Myocyte (in vitro differentiated cells): ENCODE measurements at places on chromosomes 11 and 22.
A peak's percentile ranks its signal among the peaks of the same experiment; 100 is the strongest.

GRCh38 chr22:45632791-45633515 is 38.7 kb upstream of the ATXN10 start:
- DNase-seq = no peak

DNA sequence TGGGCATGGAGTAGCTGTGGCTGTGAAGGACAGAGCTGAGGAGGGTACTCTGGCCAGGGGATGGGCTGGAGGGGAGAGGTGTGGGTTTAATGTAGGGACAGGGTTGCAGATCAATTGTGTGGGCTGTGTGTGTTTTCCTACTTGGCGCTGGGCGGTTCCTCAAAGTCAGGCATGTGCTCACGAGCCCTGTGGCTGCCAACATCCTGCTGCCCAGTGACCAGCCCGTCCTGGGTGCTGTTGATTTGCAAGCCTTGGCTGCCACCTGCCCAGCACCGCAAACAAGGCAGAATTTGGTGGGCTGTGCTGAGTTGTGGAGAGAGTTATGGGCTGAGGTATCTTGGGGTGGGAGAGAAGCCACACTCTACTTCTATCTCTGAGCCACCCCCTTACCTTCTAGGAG is 69.2 kb downstream of the SCN3B start:
- peak; percentile 54 for DNase-seq

DNA sequence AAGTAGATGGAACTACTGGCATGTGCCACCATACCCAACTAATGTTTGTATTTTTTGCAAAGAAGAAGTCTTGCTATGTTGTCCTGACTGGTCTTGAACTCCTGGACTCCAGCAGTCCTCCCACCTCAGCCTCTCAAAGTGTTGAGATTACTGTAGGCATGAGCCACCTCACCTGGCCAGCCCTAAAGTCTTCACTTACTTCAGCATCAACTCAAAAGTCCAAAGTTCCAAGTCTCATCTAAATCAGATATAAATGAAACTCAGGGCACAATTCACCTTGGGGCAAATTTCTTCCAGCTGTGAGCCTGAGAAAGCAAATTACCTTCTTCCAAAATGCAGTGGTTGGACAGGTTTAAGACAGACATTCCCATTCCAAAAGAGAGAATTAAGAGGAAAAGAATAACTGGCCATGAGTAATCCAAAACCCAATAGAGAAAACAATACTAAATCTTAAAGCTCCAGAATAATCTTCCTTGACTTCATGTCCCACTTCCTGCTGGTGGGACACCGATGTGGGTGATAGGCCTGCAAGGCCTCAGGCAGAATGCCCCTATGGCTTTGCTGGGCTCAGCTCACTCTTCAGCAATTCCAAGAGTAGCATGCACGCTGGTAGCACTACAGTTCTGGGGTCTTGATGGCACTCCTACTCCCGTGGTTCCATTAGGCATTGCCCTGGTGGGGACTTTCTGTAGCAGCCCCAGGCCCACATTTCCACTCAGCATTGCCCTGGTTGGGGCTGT is 50.3 kb downstream of the TUG1 start:
- no peak for DNase-seq

- DNase-seq = no peak
Observed at GRCh38 chr11:17400048-17400775, 11.8 kb upstream of the KCNJ11 start.

- DNase-seq = no peak
Observed at GRCh38 chr11:16096336-16096735, 260.0 kb downstream of the SOX6 start.

DNA sequence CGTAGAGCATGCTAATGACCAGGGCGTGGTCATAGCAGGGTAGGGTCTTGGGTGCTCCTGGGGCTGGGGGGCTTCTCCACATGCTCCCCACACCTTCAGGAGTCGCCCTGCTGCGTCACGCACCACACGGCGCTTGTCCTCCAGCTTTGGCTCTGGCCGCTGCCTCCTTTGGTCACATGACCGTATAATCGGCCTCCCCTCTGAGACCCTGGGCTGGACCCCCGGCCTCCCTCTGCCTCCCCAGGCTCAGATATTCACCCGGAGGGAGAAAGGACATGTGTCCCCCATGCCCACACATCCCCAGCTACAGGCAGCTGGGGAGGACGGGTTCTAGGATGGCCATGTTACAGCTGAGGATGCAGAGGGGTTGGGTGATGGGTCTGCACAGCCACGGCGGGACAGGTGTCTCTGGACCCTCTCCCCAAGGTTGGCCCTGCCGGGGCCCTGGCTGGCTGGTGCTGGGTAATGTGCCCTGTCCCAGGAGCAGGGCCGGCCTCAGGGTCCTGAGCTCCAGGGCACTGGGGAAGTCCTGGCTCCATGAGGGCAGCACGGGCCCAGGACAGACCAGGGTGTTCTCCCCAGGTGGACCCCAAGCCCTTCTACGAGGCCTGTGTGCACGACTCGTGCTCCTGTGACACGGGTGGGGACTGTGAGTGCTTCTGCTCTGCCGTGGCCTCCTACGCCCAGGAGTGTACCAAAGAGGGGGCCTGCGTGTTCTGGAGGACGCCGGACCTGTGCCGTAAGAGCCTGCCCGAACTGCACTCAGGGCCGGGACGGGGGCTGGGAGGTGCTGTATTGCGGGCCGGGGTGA is 14.5 kb downstream of the MUC2 start:
- DNase-seq = no peak

DNA sequence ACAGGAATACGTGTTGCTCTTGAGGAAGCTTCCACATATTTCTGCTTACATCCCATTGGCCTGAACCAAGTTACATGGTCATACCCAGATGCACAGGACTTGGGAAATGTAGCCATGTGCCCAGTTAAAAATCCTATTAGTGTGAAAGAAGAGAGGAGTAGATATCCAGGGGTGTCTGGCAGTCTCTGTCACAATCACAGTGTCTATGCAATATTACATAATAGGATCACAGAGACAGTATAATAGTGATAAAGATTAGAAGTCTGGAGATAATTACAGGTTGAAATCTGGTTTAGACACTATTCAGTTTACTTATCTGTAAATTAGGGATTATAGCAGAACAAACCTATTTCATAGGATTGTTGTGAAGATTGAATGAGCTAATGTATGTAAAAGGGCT is 62.6 kb upstream of the SLC6A5 start:
- DNase-seq = no peak

GRCh38 chr11:14190992-14191778 is 167.8 kb downstream of the RRAS2 start:
- DNase-seq = peak; percentile 1

DNA sequence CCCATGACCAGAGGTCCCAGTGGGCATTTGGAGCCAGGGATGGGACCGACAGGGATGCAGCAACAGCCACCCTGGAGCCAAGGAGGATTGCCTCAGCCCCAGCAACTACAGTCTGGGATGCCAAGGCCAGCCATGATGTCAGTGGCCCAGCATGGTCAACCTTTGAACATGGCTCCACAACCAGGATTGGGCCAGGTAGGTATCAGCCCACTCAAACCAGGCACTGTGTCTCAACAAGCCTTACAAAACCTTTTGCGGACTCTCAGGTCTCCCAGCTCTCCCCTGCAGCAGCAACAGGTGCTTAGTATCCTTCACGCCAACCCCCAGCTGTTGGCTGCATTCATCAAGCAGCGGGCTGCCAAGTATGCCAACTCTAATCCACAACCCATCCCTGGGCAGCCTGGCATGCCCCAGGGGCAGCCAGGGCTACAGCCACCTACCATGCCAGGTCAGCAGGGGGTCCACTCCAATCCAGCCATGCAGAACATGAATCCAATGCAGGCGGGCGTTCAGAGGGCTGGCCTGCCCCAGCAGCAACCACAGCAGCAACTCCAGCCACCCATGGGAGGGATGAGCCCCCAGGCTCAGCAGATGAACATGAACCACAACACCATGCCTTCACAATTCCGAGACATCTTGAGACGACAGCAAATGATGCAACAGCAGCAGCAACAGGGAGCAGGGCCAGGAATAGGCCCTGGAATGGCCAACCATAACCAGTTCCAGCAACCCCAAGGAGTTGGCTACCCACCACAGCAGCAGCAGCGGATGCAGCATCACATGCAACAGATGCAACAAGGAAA is 27.3 kb upstream of the L3MBTL2 start:
- peak; percentile 62 for DNase-seq

DNA sequence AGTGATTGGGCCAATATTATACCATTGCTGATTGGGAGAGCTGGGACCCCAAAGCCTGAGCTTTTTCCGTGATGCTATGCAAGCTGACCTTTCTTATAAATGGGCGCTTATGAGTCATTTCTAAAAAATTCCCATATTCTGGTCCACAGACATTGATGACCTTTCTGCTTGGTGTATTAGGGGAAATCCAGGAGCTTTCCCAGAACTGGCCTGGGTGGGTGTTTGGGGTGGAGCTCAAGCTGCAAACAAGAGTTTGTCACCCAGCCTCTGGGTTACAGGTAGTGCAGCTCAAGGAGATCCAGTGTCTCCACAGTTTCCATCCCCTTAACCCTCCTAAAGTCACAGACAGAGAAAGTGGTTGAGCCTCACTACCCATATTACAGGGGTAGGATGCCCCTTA is 67.7 kb downstream of the CCDC81 start:
- DNase-seq = no peak

DNA sequence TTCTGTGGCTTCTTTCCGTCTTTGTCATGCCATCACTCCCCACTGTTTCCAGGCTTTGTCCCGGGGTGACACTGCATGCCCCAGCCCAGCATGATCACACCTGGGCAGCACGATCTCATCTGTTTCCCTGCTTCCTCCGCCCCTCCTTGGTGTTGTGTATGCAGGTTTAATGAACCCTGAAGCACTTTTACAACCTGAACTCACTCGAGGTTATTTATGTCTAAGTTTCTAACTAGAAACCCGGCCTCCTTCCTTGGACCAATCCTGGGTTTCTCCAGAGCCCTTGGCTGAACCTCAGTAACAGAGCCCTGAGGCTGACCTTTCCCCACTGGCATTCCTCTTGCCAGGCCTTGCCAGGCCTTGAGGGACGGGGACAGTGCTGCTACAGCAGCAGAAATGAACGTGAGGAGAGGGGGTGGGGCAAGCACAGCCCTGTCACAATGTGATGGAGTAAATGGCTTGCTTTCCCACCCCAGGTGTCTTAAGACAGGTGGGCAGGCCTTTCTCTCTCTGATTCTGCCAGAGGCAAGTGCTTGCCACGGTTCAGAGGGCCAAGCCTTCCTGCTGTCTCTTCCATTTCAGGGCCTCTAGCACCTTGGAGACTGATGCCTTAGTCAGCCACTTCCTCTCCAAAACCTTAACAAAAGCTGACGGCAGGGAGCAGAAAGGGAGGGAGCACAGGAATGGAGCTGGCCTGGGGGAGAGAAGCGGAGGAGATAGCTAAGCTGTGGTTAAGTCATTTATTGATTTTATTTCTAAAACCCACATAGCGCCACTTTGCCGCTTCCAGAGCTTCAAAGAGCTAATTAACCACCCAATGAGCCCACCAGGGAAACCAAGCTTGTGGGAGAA is 3.1 kb upstream of the PYGM start:
- no peak for DNase-seq

GRCh38 chr11:62860835-62861563 is 19.7 kb upstream of the SLC3A2 start:
- no peak for DNase-seq

GRCh38 chr11:567629-568292 is 7.0 kb downstream of the RASSF7 start:
- no peak for DNase-seq

DNA sequence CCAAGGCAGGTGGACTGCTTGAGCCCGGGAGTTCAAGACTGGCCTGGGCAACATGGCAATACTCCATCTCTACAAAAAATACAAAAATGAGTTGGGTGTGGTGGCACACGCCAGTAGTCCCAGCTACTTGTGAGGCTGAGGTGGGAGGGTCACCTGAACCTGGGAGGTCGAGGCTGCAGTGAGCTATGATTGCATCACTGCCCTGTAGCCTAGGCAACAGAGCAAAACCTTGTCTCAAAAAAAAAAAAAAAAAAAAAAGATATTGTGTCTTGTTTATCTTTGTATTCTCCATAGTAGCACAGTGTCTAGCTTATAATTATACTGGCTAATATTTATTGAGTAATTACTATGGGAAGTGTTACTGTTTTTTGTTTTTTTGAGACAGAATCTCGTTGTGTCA is 15.8 kb upstream of the GPHA2 start:
- no peak for DNase-seq

DNA sequence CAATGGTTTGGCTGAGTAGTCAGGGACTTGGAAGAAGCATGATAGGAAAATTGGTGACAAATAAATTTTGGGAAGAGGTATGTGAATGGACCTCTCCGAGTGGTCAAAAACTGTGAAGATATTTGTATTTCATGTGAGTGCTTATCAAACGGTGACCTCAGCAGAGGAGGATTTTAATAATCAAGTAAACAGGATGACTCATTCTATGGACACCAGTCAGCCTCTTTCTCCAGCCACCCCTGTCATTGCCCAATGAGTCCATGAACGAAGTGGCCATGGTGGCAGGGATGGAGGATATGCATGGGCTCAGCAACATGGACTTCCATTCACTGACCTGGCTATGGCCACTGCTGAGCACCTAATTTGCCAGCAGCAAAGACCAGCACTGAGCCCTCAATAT is 21.2 kb downstream of the MS4A4E start:
- no peak for DNase-seq

- peak; percentile 87 for DNase-seq
Observed at GRCh38 chr11:77127920-77128691, at the start of gene MYO7A. TSS of gene MYO7A (plus strand) at chr11:77128246. CDS start at chr11:77130635, 2,389 bp downstream.

GRCh38 chr22:21693999-21694341 is 28.2 kb downstream of the PPIL2 start:
- no peak for DNase-seq

- DNase-seq = no peak
Observed at GRCh38 chr22:29815580-29815979, 22.5 kb downstream of the ASCC2 start.

- DNase-seq = no peak
Observed at GRCh38 chr22:48082284-48082683, 1319.8 kb downstream of the TBC1D22A start.

GRCh38 chr11:64687204-64687603 is 35.8 kb downstream of the NRXN2 start:
- DNase-seq = peak; percentile 84
